Glomerular endothelial cell (primary cell): ENCODE measurements at places on chromosomes 2 and 18. TPM values are rescaled to one million over a fixed set of nuclear protein-coding genes. Genes with fewer than 3 reads are reported as not detected.

DNA sequence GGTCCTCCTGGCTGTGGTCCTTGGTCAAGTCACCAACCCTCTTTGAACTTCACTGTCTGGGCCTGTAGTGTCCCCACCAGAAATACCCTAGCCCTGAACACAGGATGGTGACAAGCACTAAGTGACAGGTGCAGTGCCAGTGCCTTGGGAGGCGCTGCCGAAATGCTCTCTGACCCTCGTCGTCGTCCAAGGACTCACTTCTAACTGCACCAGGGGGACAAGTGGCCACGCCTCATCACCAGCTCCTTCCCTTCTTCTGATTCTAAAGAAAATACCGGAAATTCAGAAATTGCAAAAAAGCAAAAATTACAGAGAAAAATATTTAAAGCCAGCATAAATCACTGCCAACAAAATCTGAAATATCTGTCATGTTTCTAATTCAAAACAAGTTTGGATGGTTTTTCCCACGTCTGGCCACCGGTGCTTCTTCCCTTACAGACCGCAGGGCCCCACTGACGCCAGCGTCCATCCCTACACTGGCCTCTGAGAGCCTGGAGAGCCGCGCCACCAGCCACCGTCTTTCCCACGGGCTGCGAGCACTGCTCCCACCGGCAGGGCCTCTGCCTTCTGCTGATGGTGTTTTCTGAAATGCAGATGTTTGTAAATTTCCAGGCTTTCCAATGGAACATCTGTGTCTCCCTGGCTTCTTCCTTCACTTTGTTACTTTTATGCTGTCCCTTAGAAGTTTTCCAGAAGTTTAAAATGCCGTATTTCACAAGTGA, 37.4 kb upstream of the GPC1 start:
- DNase-seq, result no peak

DNA sequence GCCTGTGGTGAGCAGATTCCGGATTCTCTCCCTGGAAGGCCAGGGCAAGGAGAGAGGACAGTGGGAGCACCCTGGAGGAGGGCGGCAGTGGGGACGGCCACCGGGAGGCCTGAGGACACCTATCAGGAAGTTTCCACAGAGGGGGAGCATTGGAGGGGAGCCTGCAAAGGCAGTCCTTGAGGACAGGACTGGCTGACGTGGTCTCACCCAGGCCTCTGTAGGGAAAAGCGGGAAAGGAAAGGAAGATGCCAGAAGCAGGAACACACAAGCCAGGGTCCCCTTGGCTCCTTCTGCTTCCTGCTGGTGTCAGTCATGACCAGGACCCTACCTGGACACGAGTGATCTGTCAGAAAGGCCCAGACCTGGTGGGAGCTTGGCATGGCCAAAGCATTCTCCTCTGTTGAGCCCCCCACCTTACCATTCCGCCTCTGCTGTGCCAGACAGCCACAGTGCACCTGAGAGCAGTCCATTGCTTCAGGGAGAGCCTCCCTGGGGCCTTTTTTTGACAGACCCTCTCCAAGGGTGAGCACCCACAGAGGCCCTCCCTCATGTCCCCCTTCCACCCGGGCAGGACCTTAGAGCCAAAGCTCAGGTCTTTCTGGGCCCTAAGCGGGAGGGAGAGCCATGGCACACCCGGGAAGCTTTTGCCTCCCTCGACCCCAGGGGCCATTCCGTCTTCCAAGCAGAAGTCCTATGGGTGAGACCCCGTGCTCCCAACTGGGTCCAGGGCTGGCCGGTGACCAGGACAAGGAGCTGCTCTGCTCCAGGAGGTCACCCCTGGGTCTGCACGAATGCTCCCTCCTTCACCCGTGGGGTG, 333.1 kb downstream of the DYSF start:
- no peak for DNase-seq

DNA sequence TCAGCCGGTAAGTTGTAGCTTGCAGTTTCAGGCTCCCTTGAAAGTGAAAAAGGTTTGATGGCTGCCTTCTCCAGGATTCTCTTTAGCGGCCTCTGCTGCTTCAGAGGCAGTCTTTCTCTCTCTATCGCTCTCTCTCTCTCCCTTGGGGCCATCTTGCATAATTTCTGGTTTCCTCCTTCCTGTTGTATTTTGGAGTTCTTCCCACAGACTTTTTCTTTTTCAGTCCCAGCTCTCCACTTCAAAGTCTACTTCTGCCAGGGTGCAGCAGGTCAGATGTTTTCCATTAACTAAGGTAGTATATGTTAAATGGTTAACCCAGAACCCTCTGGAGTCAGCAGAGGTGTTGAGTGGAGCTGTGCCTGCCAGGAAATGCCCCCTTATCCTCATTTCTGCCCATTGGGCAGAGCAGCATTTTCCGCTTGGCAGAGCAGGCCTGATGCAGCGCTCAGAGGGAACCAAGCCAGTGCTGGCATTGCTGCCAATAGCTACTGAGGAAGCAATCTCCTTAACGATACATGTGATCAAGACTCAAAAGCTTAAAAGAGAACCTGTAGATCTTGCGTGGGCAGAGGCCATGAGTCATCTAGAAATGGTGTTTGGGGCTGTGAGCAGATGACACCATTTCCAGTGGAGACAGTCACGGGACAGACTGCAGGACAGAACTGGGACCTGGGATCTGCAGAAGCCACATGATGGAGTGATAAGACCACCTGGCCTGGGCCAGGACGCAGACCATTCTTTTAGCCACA, 20.8 kb downstream of the DBI start:
- no peak for DNase-seq

GRCh38 chr18:76487070-76487469, 8.0 kb downstream of the ZNF516 start:
- no peak for DNase-seq

GRCh38 chr2:12287220-12287751, 429.4 kb upstream of the TRIB2 start:
- no peak for DNase-seq

GRCh38 chr2:144240656-144241339, 279.1 kb downstream of the ZEB2 start:
- no peak for DNase-seq

- no peak for DNase-seq
Measured at GRCh38 chr2:108924580-108925251, 64.3 kb downstream of the EDAR start.

DNA sequence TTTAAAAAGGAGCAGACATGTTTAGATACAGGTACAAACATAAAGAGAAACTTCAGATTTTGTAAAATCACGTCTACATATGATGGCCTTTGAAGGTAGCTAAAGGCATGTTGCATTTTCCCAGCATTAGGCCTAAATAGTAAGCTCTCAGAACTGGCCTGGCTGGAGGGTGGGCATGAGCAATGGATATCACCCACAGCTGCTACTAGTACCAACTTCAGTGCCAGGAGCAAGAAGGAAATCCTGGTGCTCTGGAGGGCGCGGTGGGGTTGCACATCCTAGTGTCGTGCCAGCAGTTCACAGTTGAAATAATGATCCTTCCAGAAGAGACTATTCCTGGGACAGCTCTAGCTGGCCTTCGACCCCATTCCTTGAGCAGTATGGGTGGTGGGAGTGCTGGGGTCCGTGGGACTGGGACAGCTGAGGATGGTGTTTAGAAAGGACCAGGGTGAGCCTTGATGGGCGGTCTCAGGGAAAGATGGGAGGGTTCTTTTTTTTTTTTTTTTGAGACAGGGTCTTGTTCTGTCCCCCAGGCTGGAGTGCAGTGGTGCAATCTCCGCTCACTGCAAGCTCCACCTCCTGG, 4.9 kb downstream of the DES start:
- no peak for DNase-seq

GRCh38 chr18:6571239-6571602, 156.5 kb upstream of the L3MBTL4 start:
- no peak for DNase-seq

- DNase-seq, result no peak
Measured at GRCh38 chr2:212537726-212538304, 787 bp downstream of the ERBB4 start.

DNA sequence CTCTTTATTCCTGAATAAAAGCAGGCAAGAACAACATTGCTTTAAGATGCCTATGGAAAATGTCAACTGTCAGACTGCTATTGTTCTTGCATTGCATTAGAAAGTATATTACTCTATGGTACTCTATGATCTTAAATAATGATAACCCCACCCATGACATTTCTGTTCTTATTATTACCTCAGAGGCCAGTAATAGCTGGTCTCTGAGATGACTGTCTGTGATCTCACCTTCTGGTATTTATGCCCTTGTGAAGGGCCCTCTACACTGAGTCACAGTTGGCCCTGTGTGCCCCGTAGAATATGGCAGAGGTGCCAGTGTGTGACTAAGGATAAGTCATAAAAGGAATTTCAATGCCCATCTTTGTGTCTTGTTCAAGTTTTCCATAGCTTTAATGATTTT, 61.0 kb downstream of the SPP2 start:
- no peak for DNase-seq

GRCh38 chr2:11011359-11011758, 99.6 kb downstream of the KCNF1 start:
- DNase-seq, result no peak

- DNase-seq, result no peak
Measured at GRCh38 chr2:6933911-6934310, 16.7 kb downstream of the RNF144A start.

DNA sequence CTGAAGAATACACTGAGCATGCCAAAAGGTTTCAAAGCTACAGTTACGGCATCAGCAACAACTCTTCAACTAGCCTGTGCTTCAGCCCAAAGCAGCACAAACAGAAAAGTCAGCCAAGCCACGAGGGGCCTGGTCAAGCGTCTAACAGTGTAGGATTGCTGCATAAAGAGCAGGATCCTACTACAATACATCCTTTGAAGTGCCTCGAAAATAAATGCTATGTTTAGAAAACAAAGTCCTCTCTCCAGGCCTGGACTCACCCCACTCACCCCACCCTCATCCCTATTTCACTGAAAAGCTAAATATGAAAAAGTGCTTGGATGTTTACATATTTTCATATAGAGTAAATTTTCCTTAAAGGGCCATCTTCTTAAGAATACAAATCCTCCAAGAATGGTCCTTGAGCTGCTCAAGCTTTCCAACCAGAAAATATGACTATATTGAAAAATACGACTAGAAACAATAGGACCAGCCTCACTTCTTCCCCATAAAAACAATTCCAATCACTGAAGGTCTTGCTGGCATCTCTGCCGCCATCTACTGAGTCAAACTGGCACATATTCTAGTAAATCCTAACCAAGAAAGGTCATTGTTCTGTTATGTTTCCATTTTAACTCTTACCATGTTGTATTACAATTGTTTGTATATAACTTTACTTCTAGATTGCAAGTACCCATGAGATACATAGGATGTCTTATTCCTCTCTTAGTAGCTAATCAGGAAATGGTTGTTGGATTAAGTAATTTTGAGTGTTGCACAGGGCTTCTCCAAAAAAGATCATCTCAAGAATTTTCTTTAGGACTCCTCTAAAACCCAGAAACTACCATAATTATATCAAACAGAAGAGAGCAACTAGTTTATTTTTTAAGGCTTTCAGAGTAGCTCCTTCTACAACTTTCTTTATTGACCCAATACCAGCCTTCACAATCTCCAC, 63.6 kb downstream of the CLHC1 start:
- no peak for DNase-seq

SERPINB12 gene
- not detected in 2 replicates for total RNA-seq

TCF23 gene
- not detected in 2 replicates for total RNA-seq

GAL3ST2 gene
- not detected in 2 replicates for total RNA-seq

EHD3 gene
- total RNA-seq, result 19.4 and 22.9 TPM in 2 replicates
